GM12891 (cell line): ENCODE measurements at places on chromosomes 16 and 17.
A peak's percentile ranks its signal among the peaks of the same experiment; 100 is the strongest.

DNA sequence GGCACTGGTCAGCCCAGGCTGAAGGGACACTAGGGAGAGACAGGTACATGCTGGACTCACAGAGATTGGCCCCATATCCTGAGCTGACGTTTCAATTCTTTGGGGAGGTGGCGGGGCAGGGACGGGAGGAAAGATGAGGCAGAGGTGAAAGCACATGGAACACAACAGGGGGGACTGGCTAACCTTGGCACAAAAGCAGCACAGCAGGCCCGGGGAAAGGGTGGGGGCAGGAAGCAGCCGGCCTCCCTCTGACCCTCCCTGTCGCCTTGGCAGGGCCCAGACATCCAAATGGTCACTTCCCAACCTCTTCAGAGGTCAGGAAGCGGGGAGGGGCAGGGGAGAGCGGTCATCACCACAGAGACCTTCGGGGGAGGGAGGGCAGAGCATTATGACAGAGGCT is 6.6 kb downstream of the VAT1 start:
- DNase-seq = no peak

- no peak for DNase-seq
These were observed 48.4 kb upstream of the ALDH3A1 start for GRCh38 chr17:19796457-19796856.

GRCh38 chr16:74216319-74216718 is 80.3 kb upstream of the PSMD7 start:
- no peak for DNase-seq

GRCh38 chr17:38456031-38456815 is 28.0 kb downstream of the ARHGAP23 start:
- DNase-seq = no peak

- DNase-seq = no peak
These were observed 8.1 kb downstream of the NOG start for GRCh38 chr17:56601591-56601990.

DNA sequence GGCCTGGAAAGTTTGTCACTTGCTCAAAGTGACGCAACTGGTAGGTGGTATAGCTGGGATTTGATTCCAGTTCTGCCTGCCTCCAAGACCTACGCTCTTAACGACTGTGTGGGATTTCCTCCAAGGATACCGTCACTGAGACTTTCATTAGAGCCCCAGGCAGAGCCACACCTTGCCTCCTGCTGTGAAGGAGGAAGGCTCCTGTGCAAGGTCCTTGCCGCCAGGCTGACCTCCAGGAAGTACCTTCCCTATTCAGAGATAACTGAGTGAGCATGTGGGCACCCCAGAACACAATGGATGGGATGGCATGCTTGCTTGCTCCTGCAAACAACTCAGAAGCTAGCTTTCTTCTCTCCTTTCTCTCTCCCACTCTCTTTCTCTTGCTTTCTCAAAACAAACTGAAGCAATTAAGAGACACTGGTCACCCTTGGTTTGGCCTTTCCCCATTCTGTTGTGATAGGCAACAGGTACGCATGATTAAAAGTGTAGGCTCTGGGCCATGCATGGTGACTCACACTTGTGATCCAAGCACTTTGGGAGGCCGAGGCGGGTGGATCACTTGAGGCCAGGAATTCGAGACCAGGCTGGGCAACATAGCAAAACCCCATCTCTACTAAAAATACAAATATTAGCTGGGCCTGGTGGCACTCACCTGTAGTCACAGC is 30.7 kb downstream of the CACNG3 start:
- no peak for DNase-seq

DNA sequence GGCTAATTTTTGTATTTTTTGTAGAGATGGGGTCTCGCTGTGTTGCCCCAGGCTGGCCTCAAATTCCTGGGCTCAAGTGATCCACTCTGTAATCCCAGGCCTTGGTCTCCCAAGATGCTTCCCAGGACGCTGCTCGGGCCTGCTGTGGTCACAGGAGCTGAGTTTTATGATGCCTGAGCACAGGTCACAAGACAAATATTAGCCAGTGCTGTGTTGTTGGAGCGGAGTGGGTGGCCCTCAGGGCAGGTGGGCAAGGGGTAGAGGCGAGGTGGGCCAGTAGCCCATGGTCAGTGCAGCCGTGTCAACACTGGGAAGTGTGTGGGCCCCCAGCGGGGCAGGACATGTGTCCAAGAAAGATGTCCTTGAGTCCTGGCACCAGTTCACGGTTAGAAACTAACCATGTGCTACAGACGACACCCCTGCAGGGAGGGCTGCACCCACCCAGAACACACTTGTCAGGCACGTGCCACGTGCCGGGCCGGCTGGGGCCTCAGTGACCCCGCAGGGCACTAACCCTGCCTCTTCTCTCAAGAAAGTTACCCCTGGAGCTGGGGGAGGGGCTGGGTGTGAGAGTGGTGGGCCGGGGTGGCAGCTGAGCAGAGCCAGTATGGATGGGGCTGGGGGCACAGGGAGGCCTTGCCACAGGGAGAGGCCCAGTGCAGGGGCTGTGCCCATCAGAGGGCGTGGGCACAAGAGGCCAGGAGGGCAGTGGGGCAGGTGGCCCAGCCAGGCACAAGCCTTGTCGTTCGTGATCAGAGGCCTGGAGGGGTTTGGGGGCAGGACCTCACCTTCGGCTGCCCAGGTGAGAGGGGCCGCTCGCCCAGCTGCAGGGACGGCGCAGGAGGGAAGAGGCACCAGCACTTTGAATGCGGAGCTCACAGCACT is 103.1 kb upstream of the CHMP6 start:
- DNase-seq = no peak

DNA sequence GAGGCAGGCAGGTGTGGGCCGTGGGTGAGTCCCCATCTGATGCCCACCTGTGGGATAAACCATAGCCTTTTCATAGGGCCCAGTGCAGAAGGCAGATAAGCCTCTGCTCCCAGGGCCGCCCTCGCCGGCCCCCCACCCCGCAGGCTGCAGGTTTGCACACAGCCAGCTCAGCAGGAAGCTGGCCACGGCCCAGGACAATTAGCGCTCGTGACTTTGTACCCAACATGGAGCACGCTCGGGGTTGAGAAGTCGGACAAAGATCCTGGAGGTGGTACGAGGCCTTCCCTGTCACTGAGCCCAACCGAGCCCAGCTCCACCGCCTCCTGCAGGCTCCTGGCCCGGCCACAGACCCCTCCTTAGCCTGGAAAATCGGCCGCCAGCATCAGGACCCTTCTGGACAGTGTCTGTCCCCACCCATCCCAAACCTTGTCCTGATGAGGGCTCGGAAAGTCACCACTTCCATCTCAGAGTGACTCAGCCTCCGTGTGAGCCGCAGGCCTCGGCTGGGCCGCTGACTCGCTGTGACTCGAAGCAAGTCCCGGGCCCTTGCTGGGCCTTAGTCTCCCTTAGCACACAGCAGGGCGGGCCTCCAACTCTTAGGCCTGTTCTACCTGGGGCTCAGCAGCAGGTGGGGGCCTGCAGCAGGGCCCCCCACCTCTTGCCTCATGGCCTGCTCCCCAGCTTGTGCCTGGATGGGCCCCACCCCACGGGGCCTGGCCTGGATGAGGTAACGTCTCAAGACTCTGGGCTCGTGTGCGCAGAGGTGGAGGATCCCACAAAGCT is 22.7 kb downstream of the FAM83G start:
- no peak for DNase-seq

DNA sequence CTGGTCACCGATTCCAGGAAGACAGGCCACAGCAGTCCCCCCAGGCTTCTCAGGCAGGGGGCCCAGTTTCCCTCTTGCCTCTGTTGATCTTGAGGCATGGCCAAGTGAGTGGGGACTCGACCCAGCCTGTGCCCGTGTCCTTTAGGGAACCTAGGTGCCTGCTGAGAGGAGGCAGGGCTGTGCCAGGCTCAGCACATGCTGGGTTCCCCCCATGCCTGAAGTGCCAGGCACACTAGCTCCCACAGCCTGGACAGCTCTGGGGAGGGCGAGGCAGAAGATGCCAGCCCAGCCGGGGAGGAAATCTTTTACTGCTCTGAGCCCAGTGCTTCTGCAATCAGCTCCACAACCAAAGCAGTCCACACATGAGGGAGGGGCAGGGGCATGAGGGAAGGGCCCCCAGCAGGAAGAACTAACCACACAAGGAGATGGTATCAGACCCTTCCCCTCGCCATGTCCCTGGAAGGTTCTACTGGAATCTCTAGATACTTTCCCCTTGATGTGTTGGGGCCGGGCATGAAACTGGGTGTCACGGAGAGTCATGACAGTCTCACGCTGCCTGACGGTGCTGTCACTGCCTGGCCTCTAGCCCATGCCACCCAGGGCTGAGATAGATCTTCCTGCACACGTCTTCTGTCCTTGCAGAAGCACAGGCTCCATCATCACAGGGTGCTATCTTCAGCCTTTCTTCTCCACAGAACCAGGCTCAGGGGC is 25.5 kb downstream of the MYO18A start:
- no peak for DNase-seq

- no peak for DNase-seq
These were observed 72.8 kb upstream of the ZNF750 start for GRCh38 chr17:82912484-82913089.

GRCh38 chr16:87765473-87765775 is 362 bp downstream of the KLHDC4 start:
- peak; percentile 44 for DNase-seq

DNA sequence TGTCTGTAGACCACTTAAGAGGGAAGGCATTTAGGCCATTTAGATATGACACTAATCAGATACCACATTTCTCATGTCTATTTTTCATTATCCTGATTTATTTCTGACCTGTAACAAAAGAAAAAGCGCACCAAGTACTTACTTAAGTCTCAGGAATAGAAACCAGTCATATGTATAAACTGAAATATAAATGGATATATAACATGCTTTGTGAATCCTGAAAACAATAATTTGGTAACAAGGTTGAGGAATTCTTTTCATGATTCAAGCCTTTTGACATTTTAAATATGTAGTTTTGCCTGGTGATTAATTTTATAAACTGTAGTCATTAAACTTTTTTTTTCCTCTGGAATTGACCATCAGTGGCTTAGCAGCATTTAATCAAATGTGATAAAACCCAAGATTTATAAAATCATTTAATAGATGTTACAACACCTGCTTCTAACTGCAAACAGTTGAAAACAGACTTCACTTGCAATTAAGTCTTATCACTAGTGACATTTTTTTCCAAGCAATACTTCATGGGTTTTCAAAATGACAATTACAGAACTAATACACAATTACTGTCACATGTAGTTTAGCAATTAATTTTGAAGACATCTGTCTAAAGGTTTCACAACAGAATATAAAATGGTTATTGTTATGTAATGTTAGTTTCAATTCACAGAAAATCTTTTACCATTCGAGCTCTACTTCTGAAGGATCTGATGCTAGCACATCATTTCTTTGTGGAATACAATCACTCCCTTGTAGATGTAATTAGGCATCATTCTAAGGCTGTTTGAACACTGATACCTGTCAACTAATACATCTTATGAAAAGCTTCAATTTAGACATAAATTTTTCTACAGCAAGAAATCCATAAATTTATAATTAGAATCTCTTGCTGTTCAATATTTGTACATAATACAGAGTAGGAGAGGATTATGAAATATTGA is 110.3 kb downstream of the TOX3 start:
- DNase-seq = no peak

- DNase-seq = no peak
These were observed 39.7 kb downstream of the ARHGAP17 start for GRCh38 chr16:24975428-24975889.

DNA sequence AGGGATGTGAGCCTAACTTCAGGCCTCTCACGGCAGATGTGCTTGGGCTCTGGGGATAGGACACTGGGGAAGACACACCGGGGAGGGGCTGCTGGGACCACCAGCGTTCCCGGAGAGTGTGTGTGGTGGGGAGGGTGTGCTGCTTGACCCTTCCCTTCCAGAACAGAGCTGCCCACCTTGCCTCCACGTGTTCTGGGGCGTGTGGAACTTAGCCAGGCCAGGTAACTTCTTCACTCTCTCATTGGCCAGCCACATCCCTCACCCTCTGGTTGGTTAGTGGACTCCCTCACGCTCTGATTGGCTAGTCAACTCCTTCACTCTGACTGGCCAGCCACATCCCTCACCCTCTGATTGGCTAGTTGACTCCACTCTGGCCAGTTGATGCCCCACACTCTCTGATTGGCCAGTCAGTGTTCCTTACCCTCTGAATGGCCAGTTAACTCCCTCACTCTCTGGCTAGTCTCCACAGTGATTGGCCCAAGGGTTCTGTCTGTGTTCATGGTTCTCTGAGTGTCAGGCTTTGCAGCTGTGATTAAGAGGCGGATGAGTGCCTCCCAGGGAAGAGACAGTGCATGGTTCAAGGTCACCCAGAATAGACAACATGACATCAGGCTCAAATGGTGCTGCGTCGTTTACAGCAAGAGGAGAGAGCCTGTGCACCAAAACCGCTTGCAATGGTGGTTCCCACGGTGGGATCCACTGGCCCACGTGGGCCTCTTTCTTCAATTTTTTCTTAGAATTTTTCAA is 10.0 kb downstream of the TMEM235 start:
- no peak for DNase-seq

DNA sequence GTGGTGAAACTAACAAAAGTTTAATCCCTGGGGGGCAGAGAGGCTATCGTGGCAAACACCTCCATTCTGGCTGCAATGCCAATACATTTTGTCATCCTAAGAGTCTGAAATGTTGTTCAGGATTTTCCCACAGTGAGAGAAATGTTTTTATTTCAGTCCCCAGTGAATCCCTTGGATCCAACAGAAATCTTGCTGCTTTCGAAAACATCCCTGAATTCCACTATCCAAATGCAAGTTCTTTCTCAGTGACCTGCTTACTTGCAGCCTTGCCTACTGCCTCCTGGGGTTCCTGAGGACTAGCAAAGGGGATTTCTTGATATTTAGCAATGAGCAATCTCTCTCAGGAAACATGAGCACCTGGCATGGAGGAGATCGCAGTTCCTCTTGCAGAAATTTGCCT is 202.1 kb upstream of the IRX3 start:
- no peak for DNase-seq

GRCh38 chr17:9729034-9729650 is 62.2 kb downstream of the DHRS7C start:
- peak; percentile 51 for DNase-seq

GRCh38 chr17:39641883-39642282 is 4.9 kb downstream of the STARD3 start:
- no peak for DNase-seq

DNA sequence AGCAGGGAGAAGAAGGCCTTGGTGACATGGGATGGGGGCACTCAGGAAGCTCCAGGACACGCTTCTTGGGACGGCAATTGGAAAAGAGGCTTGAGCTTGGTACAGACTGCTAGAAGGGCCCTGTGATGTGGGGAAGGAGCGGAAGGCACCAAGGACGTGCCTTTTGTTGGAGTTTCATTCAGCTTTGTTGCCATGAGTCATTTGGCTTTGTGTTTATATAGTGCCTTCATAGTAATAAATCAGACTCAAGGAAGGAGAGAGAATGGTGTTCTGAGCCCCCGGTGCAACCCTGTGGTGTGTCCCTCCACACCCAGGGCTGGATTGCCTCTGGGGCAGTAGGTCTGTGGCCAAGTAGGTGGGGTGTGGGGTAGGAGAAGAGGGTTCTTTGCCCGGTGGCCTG is 7.4 kb upstream of the TBX4 start:
- no peak for DNase-seq
